ENCODE measurements at places on chromosomes 6 and 20. TPM values are rescaled to one million over a fixed set of nuclear protein-coding genes. Genes with fewer than 3 reads are reported as not detected.

The KIAA1755 gene
- 18.7 TPM for total RNA-seq

The FNDC11 gene
- total RNA-seq, result not detected

DNA sequence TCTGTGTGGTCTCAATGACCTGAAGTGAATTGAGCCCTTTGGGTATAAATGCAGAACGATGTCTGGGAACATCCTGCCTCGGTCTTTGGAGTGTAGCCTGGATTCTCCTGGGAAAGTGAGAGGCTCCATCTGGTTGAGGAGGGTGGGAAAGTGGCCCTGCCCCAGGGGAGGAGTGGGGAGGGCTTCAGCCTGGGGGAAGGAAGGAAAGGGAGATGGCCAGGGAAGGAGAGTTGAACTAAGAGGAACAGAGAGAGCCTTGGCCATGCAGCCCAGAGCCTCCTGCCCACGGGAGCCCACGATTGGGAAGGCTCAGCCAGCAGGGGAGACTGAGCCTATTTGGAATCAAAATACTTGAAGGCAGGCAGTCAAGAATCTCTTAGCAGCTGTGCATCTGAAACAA, 2.3 kb upstream of the EPB41L1 start:
- no peak for DNase-seq

DNA sequence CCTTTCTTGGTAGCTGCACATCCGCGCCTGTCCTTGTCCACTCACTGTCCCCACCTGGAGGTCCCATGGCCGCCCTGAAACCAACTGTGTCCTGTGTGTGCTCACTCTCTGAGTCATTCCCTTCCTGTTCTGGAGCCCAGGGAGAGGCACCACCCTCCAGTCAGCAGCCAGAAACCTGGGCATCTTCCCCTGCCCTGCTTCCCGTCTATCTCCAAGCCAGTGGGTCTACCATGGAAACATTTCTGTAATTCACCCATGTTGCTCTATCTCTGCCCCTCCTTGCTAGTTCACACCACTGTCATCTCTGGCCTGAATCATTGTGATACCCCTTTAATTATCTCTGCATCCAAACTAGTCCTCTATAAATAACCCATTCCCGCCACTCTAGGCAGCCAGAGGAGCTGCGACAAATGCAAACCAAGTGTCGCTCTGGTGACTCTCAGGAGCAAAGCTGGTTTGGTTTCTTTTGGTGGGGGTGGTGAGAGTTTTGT, 28.8 kb upstream of the SYNJ2 start:
- DNase-seq, result no peak

DNA sequence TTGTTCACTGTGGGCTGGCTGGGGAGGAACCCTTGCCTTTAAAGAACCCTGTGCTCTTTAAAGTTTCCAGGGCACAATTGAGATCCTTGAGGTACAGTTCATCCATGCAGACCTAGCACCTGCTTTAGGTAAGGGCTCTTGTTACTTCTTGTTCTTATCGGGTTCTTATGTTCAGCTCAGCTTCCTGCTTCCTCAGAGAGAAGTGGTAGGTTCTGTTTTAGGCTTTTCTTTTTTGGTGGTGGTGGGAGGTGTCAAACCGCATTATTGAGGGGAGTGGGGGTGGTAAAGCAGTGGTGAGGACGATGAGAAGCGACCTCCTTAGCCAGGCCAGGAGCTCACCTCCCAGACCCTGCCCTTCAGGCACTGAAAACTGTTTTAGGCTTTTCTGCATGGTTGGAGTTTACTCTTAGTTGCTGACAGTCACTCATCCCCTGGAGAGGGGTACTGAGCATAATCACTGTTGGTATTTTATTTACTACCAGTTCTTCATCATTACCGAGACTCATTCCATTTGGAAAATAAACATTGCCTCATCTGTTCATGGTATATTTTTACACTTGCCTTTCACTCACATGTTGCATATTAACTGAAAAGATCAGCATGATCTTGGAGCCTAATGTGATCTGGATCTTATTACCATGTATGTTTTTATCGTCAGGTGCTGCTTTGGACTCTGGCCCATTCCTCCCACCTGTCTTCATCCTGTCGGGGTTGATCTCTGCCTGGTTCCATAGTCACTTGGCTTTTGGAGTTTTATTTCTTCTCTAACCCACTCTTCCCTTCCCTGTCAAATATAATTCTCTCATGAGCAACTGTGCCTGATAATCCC, 35.4 kb downstream of the SLC16A10 start:
- DNase-seq, result no peak
